ENCODE measurements at places on chromosomes 7 and 10. TPM values are rescaled to one million over a fixed set of nuclear protein-coding genes. Genes with fewer than 3 reads are reported as not detected.

Gene NCF1
- 2.0 TPM for total RNA-seq

Gene HOXA1
- not detected for total RNA-seq

Gene RGS10
- 67.7 TPM for total RNA-seq

Gene AGBL3
- 1.4 TPM for total RNA-seq

GRCh38 chr7:102289057-102289456, 2.4 kb downstream of the SH2B2 start:
- H3K36me3 ChIP-seq = no peaks in the 10 kb centered on the region
- no peak for DNase-seq
- no peak overlapping the region for H3K27ac ChIP-seq
- no peak overlapping the region for H3K4me3 ChIP-seq

GRCh38 chr7:149209518-149210269, 14.3 kb downstream of the ZNF282 start:
- H3K27me3 ChIP-seq = no peaks in the 10 kb centered on the region
- peaks cover 19% of the 10 kb centered on the region for H3K36me3 ChIP-seq
- peaks cover 4% of the 10 kb centered on the region for H3K4me1 ChIP-seq
- no peak for DNase-seq

DNA sequence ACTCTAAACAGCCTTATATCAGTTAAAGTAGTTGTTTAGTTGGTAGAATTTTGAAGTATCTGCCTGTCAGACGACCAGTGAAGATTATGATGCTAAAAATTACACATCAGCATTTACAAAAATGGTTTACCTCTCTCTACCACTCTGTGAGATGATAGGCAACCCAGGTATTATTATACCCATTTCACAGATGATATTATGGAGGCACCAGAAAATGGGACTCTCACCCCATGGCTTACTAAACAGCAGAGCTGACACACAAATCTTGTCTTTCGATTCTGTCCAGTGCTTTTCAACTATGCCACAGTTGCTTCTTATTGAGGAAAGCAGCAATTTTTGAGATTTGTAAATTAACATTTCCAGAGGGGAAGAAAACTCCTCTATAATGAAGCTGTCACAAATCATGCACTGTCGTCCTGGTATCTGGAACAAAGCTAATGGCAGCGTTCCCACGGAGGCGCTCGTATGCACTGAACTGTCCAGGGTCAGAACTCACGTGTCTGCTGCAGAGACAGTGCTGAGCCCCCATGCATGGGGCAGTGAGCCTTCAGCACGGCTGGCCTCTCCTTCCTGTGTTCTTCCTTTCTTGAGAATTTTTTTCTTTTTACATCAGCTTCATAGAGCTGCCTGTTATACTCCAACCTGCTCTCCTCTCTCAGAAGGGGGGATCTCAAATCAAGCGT, 381.1 kb downstream of the SDK1 start:
- no peak for DNase-seq
- H3K27me3 ChIP-seq = no peaks in the 10 kb centered on the region
- no peak overlapping the region for H3K4me3 ChIP-seq
- H3K27ac ChIP-seq = no peak overlapping the region

DNA sequence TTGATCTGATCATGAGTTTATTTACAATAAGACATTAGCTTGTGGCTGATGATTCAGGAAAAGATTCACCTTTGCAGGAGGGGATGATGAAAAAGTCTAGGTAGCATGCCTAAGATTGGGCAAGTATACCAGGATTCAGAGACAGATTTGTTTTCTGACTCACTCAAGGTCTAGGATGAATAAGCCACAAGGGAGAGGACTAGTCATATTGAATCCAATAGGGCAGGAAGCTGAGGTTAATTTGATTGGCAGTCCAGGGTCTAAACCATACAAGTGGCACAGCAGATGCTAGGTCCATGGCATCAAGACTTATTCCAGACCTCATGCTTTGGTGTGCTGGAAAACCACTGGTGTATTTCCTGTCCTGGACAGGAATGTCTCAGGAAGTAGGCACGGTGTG, 1133.4 kb downstream of the XPNPEP1 start:
- no peaks in the 10 kb centered on the region for H3K36me3 ChIP-seq
- no peaks in the 10 kb centered on the region for H3K4me1 ChIP-seq
- H3K4me3 ChIP-seq = no peak overlapping the region
- no peak for DNase-seq
- no peaks in the 10 kb centered on the region for H3K27me3 ChIP-seq
- H3K27ac ChIP-seq = no peak overlapping the region

- H3K27ac ChIP-seq = no peak overlapping the region
- H3K27me3 ChIP-seq = no peaks in the 10 kb centered on the region
- H3K4me1 ChIP-seq = no peaks in the 10 kb centered on the region
- no peaks in the 10 kb centered on the region for H3K36me3 ChIP-seq
These were observed 29.1 kb downstream of the NUDCD3 start for GRCh38 chr7:44461387-44461786.

DNA sequence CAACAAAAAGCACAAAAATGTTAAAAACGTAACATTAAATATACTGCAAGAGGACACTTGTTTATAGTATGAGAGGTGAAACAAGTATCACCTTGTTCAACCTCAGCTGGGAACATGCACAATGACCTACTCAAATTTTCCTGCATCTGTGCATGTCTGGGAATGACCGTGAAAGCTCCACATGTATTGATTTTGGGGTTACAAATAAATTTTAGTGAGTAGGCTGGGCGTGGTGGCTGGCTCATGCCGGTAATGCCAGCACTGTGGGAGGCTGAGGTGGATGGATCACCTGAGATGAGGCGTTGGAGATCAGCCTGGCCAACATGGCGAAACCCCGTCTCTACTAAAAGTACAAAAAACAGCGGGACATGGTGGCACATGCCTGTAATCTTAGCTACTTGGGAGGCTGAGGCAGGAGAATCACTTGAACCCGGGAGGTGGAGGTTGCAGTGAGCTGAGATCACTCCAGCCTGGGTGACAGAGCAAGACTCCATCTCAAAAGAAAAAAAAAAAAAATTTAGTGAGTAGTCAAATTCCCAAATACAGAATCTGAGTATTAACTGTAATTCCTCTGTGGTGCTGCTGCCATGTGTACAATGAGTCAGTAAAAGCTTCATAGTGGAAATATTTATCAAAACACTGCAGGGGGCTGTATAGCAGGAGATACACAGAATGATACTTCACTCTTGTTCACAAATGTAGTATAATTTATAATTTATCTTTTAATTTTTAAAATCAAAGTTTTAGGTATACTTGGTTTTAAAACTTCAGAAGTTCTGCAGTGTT, 41.1 kb downstream of the SUGCT start:
- DNase-seq = no peak
- no peak overlapping the region for H3K27ac ChIP-seq
- no peaks in the 10 kb centered on the region for H3K4me1 ChIP-seq
- no peaks in the 10 kb centered on the region for H3K27me3 ChIP-seq
- H3K4me3 ChIP-seq = no peak overlapping the region

GRCh38 chr10:53115660-53116059, 343.1 kb upstream of the MBL2 start:
- DNase-seq = no peak
- H3K4me3 ChIP-seq = no peak overlapping the region
- H3K27ac ChIP-seq = no peak overlapping the region
- H3K27me3 ChIP-seq = no peaks in the 10 kb centered on the region

DNA sequence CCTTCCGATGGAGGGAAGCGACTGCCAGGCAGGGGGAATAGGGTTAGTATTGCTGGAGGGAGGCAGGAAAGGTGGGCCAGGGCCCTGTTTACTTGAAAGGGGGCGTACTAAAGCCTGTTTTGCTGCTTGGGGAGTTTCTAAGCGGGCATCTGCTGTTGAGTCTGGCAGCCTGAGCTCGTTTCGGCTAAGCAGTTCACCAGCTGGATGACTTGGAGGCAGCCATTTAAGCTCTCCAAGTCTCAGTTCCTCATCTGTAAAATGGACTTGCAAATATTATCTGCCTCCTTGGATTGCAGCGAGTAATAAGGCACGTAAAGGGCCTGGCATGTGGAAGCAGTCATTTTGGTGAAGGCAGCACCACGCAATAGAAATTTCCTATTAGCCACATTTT, 44.0 kb downstream of the LDB3 start:
- H3K4me1 ChIP-seq = no peaks in the 10 kb centered on the region
- no peaks in the 10 kb centered on the region for H3K36me3 ChIP-seq
- no peak for DNase-seq
- peak overlapping the region; percentile 97 for H3K27ac ChIP-seq
- peak overlapping the region; percentile 81 for H3K4me3 ChIP-seq
- H3K27me3 ChIP-seq = no peaks in the 10 kb centered on the region

DNA sequence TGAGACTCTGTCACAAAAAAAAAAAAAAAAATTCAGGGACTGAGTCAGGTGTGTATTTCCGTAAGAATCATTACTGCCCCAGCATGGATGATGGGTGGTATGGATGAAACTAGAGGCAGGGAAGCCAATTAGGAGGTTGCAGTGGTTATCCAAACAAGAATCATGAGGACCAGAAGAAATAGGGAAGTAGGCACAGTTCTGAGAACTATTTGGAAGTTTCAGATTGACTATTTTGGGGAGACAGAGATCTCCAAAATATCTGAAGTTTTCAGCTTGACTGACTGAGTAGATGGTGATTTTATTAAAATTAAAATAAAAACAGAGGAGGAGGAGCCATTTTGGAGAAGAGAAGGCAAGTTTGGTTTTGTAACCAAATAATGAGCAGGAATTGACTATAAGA, 119.4 kb upstream of the NRBF2 start:
- H3K27me3 ChIP-seq = no peaks in the 10 kb centered on the region
- DNase-seq = no peak
- no peaks in the 10 kb centered on the region for H3K4me1 ChIP-seq
- no peak overlapping the region for H3K4me3 ChIP-seq

- no peaks in the 10 kb centered on the region for H3K27me3 ChIP-seq
- no peaks in the 10 kb centered on the region for H3K36me3 ChIP-seq
- H3K27ac ChIP-seq = no peak overlapping the region
- H3K4me1 ChIP-seq = no peaks in the 10 kb centered on the region
- H3K4me3 ChIP-seq = no peak overlapping the region
These were observed 60.7 kb downstream of the CD36 start for GRCh38 chr7:80699045-80699638.

DNA sequence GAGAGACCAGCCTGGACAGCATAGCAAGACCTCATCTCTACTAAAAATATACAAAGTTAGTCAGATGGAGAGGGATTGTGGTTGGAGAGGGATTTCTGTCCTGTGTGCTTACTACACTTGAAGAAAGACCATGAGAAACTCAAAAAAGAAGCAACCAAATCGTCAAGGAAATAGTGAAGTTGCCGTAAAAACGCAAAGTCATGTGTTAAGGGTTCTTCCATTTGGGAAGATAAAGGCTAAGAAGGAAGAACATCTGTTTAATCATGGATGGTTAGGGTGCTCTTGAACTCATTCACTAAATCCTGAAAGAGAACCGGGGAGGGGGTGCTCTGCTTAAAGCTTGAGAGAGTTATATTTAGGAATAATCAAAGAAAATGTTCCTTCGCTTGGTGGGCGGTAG, 59.8 kb upstream of the KDM7A start:
- no peak overlapping the region for H3K27ac ChIP-seq
- DNase-seq = no peak
- peaks cover 4% of the 10 kb centered on the region for H3K4me1 ChIP-seq
- H3K36me3 ChIP-seq = no peaks in the 10 kb centered on the region
